ENCODE measurements at places on chromosomes 1 and 21.

- peak; percentile 38 for DNase-seq
These were observed 7.0 kb upstream of the KCNC4 start for GRCh38 chr1:110203021-110203661.

DNA sequence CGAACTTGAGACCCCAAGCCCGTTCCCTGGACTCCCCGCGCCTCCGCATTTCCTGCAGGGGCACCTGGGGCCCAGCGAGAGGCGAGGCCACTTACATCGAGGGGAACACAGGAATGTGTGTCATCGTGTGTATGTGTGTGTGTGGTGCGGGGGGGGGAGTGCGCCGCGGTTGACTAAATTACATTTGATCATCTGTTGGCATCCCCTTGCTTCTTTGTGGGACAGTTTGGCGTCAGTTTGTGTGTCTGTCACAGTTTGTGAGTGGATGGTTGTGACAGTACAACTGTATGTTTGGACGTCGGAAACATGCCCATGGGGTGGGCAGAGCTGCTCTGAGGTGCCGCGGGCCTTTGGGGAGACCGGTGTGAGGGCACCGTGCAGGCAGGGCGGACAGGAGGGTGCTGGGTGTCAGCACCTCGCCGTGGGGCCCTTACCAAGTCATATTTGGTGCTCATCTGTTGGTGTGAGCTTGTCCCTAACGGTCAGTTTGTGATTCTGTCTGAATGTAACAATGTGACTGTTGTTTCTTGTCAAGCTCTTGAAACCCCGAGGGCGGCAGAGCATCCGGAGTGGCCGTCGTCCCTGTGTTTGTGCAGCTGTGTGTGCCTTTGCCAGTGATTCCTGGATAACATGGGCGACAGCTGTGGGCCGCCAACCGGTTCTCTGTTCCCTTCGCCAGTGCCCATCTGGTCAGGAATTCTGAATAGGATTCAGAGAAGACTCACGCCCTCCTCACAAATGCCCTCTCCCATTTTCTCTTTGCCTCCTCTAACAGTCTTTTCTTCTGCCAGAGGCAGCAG is 899 bp downstream of the OPRD1 start:
- DNase-seq = no peak

DNA sequence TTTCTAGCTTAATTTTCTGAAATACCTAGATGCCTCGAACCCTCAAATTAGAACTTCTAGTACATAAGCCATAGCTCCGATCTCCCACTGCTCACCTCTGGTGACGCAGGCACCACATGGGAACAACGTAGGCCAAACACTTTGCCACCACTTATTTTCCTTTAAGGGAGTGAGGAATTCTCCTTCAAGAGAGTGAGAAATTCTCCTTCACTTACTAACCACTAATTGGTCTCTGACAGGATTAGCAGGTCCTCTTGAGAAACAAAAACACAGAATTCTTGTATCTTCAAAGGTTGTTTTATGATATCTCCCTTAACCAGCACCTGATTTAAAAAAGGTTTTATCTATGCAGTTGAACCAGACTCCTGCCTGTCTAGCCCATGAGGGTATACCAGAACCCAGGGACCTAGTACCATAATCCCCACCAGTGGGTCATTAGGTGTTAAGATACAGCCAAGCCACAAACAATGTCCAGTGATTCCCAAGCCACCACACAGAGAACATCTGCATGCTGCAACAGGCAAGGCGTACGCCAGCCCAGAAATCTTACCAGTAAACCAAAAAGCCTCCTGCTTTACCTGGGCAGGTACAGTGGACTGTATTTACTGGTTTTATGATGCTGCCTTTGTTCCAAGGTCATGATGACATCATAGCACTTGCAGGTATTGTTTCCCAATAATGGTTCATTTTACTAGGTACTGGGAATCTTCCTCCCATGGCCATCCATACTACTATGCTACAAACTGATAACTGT is 20.3 kb upstream of the CXADR start:
- DNase-seq = no peak

DNA sequence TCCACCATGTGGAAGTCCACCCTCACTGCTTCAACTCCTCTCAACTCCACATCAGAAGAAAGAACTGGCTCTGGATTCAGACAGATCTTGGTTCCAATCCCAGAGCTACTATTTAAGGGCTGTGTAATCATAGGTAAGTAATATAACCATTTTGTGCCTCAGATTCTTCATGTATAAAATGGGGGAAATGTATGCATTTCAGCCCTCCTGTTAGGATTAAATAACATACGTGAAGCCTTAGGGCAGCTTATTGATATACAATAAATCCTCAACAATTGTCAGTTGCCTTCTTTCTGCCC is 23.3 kb downstream of the OTUD7B start:
- DNase-seq = no peak

DNA sequence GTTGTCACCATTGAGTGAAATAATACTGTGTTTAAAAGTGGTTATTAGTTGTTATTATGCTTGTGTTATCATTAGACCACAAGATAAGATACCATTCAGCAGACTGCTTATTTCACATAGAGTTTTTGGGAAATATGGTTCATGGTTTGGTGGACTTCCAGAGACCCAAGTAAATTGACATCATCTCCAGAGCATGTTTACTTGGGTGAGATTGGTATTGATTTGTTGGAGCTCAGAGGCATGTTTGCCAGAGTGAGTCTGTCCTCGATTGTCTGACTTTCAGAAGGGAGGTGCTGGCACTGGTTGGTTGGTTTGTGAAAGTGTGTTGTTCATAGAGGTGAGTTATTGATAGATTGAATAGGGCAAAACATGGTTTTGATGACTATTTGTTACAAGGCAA is 291.4 kb downstream of the TGFB2 start:
- no peak for DNase-seq

GRCh38 chr1:164707868-164708331 is 148.9 kb downstream of the PBX1 start:
- no peak for DNase-seq

- DNase-seq = no peak
These were observed 344.4 kb upstream of the ESRRG start for GRCh38 chr1:217067642-217068041.

DNA sequence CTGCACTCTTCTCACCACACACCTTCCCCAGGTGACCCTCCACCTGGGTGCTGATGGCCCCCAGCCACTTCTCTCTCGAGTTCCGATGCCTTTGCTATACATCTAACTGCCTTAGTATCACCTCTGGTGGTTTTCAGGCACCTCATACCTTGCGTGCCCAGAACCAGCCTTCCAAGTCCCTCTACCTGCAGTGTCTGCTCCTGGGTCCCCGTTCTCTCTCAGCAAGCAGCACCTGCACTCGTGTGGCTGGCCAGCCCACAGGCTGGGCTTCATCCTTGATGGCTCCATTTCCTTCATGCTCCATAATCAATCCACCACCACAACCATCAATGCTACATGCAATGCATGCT is 49.2 kb upstream of the EDN2 start:
- DNase-seq = no peak

GRCh38 chr1:162625679-162626078 is 6.6 kb upstream of the DDR2 start:
- no peak for DNase-seq

- DNase-seq = no peak
These were observed 2.8 kb downstream of the MRTO4 start for GRCh38 chr1:19254416-19254815.

- DNase-seq = no peak
These were observed 296.2 kb upstream of the VAMP3 start for GRCh38 chr1:7474786-7475502.

- no peak for DNase-seq
These were observed 27.5 kb upstream of the JUN start for GRCh38 chr1:58811303-58811702.

DNA sequence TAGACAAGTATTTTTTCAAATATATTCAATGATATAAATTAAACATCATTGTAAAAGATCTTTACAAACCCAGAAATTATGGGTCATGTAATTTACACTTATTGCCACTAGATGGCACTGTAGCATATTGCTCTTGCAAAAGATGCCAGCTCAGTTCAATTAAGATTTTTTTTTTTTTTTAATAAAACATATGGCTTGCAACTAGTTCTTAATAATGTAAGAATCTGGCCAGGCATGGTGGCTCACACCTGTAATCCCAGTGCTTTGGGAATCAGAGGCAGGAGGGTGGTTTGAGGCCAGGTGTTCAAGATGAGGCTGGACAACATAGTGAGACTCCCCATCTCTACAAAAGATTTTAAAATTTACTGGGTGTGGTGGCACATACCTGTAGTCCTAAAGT is 49.4 kb upstream of the DESI2 start:
- no peak for DNase-seq

DNA sequence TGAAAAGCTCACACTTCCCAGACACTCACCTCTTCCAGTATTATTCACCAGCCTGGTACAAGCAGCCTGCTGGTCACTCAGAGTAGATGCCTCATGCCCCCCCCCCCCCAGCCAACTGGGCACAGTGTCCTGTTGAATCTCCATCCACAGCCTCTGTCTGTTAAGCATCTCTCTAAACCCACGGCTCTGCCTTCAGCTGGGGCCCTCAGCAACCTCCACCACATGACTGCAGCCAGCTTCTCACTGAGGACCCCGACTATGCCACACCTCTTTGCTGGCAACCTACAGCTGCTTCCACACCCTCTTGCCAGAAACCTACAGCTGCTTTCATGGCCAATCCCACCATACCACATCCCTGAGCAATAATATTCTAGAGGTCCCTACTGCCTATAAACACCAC is 113.1 kb downstream of the RHOU start:
- no peak for DNase-seq

GRCh38 chr1:58857680-58858673 is 74.1 kb upstream of the JUN start:
- no peak for DNase-seq

GRCh38 chr1:7899741-7900140 is 40.9 kb downstream of the TNFRSF9 start:
- DNase-seq = no peak

GRCh38 chr1:29651246-29651645 is 414.9 kb downstream of the PTPRU start:
- no peak for DNase-seq

GRCh38 chr21:37450445-37450941 is 83.9 kb downstream of the DYRK1A start:
- DNase-seq = no peak

DNA sequence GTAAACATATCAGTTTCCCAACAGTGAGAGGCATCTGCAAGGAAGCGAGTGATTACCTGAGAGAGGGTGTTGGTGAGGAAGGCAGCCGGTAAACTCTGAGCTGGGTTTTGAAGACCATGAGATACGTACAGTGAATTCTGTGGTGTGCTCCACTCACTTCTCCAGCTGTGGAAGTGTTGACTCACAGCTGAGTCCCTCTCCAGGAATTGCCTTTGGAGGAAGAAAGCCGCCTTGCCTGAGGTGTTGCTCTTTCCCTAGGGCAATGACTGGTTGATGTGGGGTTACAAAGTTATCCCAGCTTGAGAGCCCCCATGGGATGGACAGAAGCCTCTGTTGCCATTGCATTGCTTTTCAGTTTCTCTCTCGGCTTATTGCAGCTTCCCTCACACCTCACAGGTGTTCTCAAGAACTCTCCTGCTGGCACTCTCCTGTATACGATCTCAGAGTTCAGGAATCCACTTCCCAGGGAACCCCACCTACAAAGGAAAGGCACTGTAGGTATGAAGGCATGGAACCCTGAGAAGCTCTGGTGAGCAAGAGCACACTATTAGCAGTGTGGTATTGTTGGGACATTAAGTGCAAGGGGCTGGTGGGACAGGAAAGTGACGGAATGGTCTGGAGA is 10.8 kb downstream of the NHLH1 start:
- DNase-seq = no peak
